ENCODE measurements at places on chromosomes 6 and 20.

- no peak for DNase-seq
Observed at GRCh38 chr6:2575236-2575635, 175.5 kb downstream of the MYLK4 start.

- DNase-seq: no peak
Observed at GRCh38 chr6:18605841-18606240, 218.7 kb downstream of the RNF144B start.

GRCh38 chr6:36285797-36286196 is 15.9 kb downstream of the PNPLA1 start:
- no peak for DNase-seq

DNA sequence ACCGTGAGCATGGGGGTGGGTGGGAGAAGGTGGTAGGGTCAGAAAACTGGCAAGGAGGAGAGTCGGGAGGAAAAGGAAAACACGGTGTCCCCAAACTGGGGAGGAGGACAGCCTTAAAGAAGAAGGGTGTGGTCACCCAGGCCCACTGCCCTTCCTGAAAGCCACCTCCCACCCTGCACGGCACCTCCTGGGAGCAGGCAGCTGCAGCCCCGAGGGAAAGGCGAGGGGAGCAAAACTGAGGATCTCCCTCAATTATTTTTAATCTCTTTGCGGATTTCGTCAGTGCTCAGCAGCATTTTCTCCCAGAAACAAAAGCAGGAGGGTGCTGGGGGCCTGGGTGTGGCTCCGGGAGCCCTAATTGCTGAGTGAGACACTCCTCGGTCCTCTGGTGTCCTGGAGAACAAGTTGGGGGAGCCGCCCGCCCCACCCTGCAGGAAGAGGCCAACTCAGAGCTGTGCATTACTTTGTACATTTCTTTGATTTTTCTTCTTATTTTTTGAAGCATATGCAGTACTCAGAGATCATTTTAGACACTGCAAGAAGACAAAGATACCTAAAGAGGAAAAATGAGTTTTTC is 56.4 kb downstream of the RIOK1 start:
- no peak for DNase-seq

DNA sequence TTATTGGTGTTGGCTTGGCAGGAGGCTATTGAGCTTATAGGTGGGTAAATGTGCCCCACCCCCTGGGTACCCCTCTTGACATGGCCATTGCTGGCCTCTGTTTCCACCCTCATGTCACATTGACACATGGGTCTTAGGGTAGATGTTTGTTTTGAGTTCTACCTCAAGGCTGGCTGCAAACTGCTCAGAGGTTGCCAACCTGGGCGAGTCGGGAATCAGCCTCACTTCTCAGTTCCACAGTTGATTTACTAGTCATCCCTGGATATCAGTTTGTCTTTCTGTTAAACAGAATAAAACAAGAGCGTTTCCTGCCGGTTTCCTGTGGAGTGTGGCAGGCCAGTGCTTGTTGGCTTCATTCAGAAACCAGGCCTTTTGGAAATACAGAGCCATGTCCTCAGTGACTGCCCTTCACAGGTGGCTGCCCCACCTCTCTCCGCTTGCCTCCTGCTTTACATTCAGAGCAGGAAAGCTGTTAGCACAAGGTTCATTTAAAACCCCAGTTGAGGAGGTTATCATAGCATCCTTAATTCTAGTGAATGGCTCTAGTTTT is 105.6 kb downstream of the TCP11 start:
- peak; percentile 70 for DNase-seq

DNA sequence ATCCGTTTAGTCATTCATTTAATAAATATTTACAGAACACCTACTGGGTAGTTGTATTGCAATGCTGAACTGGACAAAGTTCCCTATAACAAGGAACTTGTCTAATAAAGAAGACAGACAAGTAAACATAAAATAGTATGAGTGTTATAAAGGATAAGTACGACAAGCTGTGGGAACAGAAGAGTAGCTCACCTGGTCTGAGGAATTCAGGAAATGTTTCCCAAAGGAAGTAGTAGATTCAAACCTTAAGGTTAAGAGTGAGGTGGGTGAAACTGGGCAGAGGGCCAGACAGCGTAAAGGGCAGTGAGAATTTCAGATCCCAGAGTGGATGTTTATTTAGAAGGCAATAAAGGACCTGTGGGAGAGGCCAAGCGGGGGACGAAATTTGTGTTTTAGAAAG is 72.3 kb upstream of the CD2AP start:
- DNase-seq: peak; percentile 6

- DNase-seq: no peak
Observed at GRCh38 chr6:16136621-16137450, 8.0 kb downstream of the MYLIP start.

- no peak for DNase-seq
Observed at GRCh38 chr6:15462717-15463525, 199.9 kb downstream of the DTNBP1 start.

DNA sequence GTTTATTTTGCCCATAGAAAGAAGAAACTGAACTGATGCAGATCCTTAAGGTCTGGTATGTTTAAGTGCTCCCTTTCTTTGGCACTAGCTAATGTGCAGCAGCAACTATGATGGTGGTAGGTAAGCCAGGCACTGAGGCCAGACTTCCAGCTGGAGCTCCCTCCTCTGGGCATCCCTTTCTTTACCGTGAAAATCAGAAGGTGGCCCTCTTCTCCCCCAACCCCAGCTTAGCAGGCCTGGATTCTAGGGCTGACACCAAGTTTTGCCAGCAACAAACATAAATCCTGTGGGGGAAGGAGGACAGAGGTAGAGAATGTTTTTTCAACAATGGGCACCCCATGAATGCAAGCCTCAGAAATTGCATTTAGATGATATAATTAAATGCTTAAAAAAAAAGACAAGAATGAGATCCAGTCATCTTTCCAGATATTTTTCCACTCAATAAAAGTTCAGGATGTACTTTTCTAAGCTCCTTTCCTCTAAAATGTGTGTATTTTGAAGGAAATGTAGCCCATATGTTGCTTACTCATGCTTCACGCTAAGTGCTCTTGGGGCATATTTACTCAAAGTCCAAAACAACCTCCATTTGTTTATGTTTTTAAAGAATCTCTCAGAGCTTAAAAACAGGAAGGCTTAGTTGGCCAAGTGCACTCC is 123.9 kb upstream of the NXT1 start:
- no peak for DNase-seq

DNA sequence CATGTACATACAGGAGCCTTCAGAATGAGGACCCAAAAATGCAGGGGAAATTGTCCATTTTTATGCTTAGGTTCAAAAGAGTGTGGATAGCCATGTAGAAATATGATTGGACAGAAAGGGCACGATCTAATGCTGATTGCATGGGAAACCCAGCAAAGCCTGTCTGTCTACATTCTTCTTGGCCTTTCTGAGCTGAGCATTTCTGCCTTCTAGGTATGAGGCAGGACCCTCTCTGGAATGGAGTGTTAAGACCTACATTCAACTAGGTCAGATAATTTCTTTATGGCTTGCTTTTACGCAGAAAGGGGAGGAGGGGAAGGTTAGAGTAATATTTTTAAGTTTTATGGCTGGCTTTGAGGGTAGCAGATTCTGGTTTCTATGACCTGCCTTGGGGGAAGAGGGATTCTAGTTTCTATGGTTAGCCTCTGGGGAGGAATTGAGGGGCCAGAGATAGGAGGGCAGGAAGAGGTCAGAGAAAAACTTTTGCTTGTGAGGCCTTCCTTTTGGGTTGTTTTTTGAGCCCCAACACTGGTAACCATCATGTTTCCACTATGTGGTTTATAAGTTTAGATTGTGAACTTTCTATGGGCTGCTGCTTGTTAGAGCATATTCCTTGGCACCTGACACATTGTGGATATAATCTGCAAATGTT is 63.5 kb downstream of the LYRM2 start:
- no peak for DNase-seq

DNA sequence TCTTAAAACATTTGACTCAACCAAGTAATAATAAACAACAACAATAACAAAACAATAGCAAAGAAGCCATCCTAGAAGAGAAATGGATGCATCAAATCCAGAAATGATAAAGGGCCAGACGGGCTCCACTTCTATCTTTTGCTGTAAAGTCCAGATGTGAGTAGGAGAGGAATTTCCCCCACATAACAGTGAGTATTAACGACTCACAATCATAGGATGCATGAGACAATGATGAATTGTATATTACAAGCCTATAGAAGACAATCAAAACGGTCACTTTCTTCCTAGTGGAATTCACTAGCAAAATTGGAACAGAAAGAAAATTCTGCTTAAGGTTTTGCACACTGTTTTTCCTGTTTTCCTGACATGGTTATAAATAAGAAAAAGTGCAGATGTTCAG is 97.0 kb upstream of the PREP start:
- DNase-seq: no peak

- no peak for DNase-seq
Observed at GRCh38 chr20:8144282-8145245, 12.5 kb downstream of the PLCB1 start.

DNA sequence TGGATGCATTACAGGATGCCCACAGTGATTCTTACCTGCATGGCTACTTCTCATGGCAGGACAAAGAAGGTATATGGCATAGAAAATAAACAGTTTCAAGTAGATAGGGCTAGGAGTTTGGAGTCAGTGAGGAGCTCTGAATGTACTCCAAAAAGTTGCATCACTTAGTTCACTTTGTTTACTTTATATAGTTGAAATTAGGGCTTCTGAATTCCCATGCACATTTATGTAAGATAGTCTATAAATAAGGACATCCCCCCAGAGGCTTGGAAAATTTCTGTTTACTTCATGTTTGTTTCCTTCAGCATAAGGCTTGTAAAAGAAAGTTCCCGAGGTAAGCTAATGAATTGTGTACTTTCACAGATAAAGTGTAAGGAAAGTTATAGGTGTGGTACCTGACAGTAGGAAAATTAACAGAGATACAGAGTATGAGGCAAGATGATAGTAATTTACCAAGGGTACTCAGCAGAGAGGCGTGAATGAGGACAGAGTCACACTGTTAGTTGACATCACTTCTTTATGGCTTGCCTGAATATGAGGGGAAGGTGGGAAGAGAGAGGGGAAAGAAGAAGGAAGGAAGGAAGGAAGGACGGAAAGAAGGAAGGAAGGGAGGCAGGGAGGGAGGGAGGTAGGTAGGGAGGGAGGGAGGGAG is 51.1 kb downstream of the ADTRP start:
- no peak for DNase-seq

DNA sequence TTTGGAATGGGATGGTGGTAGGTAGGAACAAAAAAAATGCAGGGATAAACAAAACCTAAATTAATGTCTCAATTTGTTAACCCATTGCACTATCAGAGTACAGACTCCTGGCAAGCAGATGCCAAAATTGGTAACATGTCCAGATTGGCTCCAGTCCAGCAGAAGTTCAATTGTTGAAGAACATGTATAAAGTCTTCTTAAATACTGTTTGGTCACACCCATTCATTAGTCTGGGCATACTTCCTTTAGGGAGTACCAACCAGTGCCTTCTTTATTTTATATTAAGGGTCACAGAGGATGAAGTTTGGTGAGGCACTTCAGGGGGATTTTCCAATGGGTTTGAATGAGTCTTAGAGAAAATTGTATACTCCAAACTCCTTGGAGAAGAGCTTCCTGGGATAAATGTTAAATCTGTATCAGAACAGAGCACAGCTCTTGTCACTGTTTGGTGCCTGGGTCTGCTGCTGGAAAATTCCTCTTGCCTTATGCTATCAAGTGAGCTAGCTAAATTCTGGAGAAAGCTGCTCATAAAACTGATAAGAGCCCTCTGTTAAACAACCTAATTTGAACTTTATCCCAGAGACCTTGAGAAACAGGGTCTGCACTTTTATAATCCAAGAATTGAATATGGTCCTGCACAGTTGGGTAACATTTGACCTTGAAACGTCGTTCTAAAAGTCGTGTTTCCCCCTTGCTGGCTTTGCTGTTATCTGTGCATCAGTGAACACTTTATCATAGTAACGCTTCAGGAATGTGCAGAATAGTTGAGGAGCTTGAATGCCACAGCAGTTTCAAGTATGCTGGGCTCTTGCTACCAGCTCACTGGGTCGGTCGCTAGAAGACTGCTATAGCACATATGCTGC is 334.1 kb upstream of the CITED2 start:
- no peak for DNase-seq

- no peak for DNase-seq
Observed at GRCh38 chr20:53138454-53139262, 166.5 kb downstream of the TSHZ2 start.

DNA sequence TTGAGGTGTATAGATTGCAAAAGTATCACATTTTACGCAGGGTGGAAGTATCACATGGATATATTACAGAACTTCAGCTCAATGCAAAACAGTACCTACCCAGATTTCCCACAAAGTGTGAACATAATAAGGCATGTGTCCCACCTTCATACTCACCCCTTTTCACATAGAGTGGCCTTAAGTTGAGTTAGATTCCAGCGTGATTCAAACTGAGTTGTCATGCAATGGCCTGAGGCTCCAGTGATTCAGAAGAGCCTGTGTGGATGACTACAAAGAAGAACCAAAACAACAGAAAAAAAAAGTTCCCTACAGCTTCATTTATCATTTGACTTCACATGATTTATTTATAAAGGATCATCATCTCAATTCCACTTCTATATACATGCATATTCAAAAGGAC is 309.7 kb downstream of the SLC35F1 start:
- DNase-seq: no peak

Measured in NCI-H1417 (cell line).